Activated naive CD8-positive, alpha-beta T cell treated with anti-CD3 and anti-CD28 coated beads, Interleukin-2, amount 50 U/mL, for 24 hours (primary cell): ENCODE measurements at places on chromosomes 7 and 10.

- DNase-seq, result no peak
Observed at GRCh38 chr10:60399328-60399727, 9.7 kb upstream of the ANK3 start.

DNA sequence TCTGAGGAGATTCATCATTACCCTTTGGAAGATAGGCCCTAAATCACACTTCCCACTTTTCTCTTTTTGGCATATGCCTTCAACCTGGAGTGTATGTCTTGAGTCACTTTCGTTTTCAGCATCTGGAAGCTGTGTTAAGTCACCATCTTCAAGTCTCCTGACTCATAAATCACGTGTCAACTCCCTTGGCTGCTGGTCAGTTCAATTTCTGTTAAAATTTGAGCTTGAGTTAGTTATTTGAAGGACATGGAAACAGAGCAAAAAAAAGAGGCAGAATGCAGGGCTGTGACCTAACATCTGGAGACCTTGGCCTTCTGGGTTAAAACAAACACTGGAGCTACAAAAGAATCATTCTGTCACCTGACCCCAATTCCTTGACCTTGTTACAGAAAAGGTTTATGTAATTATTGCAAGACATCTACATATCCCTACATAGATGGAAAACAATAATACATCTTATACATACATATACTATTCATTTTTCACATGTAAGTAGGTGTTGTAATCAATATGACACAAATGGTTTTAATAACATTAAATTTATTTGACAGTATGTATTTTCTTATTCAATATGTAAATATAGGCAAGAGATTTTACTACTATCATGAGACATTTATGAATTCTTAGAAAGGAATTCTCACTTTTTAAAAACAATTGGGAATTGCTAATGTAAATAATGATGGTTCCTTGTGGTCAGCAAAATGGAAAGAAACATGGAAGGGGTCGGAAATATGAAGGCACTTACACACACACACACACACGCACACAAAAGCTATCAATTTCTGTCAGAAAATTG is 169.7 kb upstream of the PHYHIPL start:
- no peak for DNase-seq

DNA sequence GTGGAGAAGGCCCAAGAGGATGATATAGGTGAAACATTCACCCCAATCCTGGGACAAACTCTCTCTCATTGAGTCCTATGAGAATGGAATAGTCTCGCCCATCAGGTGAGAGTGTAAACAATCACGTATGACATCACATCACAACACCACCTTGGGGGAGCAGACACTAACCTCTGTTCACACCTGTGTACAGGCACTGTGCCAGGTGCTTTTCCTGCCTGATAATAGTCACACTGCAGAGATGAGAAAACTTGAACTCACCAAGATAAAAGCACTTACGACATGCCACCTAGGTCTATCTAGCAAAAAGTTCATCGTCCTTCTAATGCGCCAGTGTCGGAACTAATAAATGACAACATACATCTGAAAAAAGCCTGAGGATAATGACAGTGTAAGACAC is 187.8 kb downstream of the FAM107B start:
- no peak for DNase-seq

DNA sequence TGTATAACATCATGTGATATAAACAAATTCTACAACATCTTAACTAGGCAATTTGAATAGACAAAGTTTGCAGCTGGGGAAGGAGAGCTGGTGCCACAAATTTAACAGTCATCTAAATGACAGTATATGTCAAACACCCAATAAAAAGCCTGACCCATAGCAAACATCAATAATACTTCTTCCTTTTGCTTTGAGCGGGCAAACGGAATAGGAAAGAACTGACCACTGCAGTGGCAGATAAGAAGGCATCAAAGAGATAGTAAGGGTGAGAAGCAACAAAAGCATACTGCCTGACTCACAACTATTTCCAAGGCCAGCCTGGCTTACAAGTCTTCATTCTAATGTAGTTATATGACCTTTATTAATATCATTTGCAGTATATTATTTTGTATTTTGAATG is 99.9 kb downstream of the LRRN3 start:
- DNase-seq, result no peak

- peak; percentile 57 for DNase-seq
Observed at GRCh38 chr10:124697837-124698544, 46.2 kb downstream of the FAM53B start.

GRCh38 chr7:29196971-29197595 is 2.5 kb downstream of the CHN2 start:
- DNase-seq, result no peak

DNA sequence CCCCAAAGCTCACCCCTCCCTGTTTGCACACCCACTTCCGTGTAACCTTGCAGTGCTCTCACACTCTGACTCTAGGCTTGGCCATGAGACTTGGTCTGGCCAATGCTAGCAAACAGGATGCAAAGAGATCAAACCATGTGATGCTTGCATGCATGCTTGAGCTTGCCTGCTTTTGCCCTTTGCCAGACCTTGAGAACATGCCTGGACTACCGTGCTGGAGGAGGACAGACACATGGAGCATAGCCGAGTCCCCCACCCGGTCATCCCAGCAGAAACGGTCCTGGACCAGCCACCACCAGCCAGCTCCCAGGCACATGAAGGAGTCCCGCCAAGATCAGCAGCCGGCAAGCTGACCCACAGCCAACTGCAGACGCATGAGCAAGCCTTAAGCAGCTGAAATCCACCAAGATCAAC is 23.4 kb downstream of the PYROXD2 start:
- DNase-seq, result no peak

- DNase-seq, result no peak
Observed at GRCh38 chr10:22003964-22004281, 393 bp upstream of the DNAJC1 start.

DNA sequence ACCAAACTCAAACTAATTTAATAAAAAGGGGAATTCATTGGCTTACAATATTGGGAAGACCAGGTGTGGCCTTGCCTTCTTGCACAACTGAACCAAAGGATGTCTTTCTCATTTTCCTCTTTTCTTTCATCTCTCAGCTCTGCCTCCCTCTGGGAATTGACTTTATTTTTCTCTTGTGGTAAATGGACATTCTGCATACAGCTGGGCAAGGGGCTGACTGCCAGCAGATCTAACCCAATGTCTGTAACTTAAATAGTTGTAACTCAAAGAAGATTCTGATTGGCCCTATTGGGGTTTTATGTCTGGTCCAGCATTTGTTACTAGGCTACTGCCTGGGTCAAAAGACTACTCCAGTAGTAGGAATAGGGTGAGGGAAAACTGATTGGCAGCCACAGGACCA is 15.3 kb downstream of the PTTG1IP2 start:
- DNase-seq, result no peak

DNA sequence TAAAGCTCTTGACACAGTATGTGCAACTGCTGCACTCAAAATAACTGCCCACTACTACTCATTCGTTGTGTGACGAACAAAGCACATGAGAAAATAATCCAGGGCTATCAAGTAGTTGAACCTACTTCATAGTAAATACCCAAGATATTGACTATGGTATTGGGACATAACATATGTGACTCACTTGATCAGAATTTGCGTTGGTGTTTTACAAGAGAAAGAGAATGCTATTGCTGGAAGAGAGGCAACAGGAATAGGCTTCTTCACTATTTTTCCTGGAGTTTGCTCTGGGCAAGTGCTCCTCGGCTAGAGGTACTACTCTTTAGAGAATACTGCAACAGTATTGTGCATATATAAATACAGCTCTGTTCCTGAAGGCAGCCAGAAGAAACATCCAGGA is 2.5 kb downstream of the DGKB start:
- DNase-seq, result no peak

DNA sequence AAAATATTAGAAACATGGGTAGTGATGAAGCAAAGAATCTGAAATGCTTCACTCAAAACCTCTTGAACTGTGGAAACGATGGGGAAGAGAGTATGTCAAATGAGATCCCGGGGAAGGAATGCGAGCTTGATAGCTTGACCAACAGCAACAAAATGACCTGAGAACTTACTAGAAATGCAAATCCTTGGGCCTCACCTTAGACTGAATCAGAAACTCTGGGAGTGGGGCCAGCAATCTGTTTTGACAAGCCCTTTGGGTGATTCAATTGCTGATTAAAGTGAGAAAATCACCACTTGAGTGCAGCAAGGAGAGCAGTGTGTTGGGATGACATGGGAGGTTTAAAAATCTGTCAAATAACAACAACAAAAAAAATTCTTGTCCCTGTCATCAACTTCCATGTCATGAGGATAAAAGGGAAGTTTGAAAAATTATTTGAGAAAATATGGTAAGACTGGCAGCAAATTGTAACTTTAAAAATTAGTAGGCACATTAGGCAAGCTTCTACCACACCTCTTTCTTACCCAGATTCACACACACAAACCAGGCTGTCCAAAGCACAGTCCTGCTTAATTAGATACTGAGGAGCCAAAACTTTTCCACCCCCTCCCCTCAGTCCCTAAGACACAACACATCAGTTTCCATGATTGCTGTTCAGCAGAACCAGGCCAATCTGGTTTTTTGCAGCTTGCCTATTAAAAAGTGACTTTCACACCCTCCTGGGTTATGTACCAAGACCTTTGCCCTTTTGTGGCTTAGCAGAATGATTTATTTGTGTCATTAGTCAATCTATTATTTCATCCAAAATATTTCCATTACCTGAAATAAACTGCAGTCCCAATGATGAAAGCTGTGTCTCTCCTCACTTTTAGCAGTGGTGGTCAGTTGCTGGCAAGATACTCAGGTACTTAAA is 15.6 kb downstream of the CALCR start:
- DNase-seq, result no peak

GRCh38 chr7:55033236-55033846 is 14.5 kb downstream of the EGFR start:
- no peak for DNase-seq

GRCh38 chr10:48590945-48591344 is 13.9 kb downstream of the ARHGAP22 start:
- no peak for DNase-seq

DNA sequence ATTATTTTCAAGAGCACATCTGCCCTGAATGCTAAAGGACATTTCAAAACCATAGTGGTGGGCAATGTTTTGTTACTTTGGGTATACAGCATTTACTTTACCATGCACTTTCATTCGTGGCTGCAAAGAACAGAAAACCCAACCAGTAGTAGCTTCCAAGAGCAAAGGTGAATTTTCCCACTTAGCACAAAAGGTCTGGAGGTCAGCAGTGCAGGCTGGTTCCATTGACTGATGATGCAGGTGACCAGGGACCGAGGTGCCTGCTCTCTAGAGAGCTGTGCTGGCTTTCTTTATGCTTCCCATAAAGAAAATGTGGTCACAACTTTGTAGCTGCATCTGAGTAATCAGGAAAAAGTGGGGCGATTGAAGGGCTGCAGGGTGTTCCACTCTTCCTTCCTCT is 240.0 kb downstream of the BICC1 start:
- no peak for DNase-seq

DNA sequence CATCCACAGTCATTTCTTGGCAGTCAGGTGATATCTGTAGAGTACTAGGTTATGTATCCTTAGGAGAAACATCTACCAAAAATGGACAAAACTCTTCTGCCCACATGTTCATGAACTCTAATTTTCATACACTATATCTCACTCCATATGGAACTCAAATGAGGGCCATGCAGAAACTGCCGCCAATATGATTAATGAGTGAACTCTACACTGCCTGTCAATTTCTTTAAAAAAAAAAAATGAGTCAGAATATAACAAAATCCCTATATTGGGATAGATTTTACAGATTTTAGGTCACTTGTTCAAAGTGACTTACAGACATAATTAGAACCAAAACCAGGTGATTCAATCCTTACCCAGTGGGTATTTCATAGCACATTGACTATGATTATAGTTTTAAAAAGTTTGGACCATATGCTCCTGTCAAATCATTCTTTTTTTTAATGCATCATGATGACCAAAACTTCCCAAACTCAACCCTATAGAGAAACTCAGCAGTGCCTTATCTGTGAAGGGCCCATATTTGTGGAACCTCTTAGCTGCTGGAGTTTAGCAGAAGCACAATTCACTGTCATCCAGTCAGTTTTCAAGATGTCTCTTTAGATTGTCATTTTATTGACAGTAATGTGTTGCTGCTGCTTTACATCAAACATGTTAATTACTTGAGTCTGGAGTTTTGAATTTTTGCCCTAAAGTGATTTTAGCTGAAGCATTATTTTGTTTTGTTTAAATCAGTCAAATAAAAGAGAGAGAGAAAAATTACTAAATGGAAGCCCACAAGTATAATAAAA is 11.1 kb downstream of the LRRN3 start:
- no peak for DNase-seq
